Calu3 (cell line): ENCODE measurements at places on chromosomes 11 and 22.

GRCh38 chr22:44393066-44393465, 80.3 kb upstream of the SHISAL1 start:
- DNase-seq, result no peak

GRCh38 chr11:93034031-93034722, 64.7 kb downstream of the MTNR1B start:
- DNase-seq, result no peak

DNA sequence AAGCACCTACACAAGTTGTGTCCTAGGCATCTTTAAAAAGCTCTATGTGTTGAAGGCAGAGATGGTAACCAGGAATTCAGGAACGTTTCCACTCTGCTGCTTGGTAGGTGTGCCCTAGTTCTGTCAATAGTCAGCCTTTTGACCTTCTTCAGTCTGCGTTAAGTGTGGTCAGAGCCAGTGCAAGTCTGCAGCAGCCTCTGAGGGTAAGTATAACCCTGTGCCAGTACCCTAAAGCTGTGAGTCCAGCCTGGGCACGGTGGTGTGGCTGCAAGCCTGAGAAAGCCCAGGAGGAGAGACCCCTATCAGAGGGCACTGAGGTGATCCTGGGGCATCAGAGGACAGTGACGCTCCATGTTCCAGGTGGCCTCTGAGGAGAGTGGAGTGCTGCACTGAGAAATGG, 76.8 kb upstream of the ADORA2A start:
- DNase-seq, result no peak

GRCh38 chr22:27748751-27749191, 52.8 kb downstream of the MN1 start:
- peak; percentile 28 for DNase-seq

DNA sequence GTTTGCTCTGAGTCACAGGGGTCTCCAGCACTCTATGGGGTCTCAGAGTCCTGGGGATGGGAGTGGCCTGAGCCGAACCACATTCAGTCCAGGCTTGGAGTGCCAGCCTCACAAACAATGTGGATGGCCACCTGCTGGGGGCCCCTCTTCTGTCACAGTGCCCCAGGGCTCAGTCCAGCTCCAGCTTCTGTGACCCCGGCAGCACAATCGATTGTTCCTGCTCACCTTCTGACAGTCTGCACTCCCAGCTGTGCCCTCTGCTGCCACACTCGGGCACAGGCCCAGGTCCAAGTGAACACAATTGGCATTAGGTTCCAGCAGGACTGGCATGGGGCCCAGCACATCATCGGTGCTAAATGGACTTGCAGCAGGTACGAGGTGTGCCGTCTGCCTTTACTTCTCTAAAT, 84.8 kb downstream of the TP53I11 start:
- DNase-seq, result peak; percentile 36

DNA sequence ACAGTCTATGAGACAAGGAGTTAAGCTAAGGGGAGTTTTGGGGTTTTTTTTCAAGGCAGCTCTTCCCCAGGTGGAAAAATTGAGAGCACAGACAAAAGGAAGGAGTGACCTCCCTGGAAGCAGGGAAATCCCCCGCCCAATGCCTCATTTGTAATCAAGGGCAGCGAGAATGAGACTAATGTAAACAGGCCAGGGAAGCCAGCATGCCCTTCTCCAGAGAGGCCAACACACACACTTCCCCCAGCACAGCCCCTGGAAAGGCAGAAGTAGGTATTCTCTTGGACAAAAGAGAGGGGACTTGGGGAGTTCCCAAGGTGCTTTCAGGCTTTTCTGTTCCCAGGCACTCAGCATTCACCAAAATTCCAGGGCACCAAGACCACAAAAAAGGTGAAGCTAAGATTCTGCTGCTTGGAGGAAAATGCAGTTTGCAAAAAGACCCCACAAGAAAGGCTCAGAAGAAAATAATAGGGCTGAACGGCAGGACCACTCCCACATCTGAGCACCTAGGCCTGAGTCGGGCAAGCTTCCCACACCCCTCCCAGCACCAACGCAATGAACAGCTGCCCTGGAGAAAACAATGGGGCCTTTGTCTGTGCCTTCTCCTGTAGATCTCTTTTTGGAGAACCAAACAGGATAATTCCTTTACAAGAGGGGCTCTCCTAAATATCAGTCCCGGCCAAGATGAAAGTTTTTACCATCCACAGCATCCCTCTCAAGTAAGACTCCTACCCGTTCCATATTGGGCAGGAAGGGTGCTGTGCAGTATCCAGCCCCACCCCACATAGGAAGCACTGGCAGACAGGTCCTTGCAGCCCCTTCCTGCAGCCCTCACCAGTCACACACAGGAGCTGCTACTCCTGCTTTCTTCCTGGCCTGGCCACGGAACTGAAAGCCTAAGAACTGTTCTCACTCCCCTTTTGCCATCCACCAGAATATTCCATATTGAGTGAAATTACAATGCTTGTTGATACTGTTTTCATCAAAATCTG, 70.7 kb upstream of the AKIP1 start:
- peak; percentile 67 for DNase-seq

- no peak for DNase-seq
Observed at GRCh38 chr11:119891055-119891768, 162.2 kb upstream of the NECTIN1 start.

DNA sequence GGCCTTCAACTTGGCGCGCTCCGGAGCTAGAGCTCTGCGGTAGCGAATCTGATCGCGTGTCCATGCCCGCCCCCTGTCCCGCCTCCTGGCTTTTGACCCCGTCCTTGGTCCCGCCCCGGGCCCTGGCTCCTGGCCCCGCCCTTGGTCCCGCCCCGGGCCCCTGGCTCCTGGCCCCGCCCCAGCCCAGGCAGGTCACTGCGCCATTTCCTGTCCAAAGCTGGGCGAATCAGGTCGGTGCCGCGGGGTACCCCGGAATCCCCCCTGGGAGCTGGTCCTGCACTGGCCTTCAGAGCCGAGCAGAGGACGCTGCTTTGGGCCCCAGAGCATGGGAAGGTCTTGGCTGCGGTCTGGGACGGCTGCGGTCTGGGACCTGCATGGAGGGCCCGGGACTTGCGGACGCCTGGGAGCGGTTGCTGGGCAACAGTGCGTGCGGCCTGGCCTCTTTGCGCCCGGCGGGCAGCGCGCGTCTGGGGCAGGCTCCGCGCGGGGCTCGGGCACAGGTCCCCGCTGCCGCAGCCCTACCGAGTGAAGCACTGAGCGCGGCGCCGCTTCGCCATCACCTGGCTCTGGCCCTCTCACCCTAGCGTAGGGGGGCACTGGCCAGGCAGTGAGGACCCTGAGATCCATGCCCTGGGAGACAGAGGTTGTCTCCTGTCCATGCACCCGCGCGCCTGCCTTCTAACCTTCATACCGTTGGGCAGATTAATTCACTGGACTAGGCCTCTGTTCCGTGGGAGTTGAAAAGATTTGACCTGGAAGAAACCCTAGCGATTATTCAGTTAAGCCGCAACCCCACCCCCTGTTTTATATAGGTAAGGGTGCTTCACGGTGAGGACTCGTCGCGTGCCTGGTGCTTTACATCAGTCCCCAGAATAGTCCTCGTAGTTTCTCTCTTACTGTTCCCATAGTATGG, at the start of gene TTC12:
Gene TTC12 (plus strand): TSS at position 195 of the 913 bp plus-strand sequence. CDS start 1,675 bp downstream, outside the sequence.
- peak; percentile 93 for DNase-seq

DNA sequence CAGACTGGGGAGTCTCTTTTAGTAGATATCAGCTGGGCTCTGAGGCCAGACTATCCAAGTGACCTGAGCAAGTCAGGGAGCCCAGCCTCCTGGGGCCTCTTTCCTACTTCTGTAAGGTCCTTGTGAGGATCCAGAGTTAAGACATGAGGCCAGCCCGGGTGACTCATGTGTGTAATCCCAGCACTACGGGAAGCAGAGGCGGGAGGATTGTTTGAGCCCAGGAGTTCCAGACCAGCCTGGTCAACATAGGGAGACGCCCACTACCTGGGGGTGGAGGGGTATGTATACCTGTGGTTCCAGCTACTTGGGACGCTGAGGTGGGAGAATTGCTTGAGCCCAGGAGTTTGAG, 36.9 kb upstream of the POLA2 start:
- peak; percentile 27 for DNase-seq

GRCh38 chr11:18093959-18094358, 11.9 kb downstream of the SAAL1 start:
- no peak for DNase-seq

- DNase-seq, result no peak
Observed at GRCh38 chr11:60699936-60700335, 524 bp downstream of the MS4A8 start.

GRCh38 chr11:20126724-20127123, 33.6 kb downstream of the DBX1 start:
- DNase-seq, result no peak

DNA sequence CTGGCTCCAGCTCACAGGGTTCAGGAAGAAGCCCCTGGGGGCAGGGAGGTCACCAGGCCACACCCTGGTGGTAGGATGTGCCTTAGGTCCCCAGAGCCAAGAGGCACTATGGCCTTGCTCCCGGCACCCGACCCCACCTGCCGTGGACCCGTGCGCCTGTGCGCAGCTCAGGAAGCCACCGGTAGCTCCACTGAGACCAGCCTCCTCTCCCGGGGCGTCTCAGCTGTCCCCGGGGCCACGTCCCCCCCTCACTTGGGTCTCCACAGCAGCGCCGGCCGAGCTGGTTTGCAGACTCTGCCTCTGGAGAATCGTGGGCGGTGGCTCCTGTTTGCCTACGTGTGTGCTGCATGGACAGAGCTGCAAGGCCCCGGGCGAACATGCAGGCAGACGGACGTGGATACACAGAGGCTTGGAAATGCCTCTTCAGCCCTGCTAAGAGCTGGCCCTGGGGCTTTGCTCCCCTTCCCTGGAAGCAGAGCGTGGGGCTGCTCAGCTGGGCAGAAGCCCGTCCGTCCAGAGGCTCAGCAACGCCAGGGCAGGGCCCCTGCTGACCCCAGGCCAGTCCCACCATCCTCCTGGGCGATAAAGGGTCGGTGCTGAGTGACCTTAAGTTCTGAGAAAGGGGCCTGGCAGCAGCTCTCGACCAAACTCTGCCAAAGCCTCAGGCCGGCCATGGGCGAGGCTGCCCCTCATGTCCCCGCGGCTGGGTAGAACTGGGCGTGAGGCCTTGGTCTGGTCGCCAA, 15.3 kb upstream of the MUC5B start:
- DNase-seq, result no peak
